HFFc6 (cell line): ENCODE measurements at places on chromosomes 1 and 21. TPM values are rescaled to one million over a fixed set of nuclear protein-coding genes. Genes with fewer than 3 reads are reported as not detected.

GRCh38 chr1:207672522-207673130, 27.7 kb downstream of the CR1L start:
- DNase-seq = peak; percentile 56

DNA sequence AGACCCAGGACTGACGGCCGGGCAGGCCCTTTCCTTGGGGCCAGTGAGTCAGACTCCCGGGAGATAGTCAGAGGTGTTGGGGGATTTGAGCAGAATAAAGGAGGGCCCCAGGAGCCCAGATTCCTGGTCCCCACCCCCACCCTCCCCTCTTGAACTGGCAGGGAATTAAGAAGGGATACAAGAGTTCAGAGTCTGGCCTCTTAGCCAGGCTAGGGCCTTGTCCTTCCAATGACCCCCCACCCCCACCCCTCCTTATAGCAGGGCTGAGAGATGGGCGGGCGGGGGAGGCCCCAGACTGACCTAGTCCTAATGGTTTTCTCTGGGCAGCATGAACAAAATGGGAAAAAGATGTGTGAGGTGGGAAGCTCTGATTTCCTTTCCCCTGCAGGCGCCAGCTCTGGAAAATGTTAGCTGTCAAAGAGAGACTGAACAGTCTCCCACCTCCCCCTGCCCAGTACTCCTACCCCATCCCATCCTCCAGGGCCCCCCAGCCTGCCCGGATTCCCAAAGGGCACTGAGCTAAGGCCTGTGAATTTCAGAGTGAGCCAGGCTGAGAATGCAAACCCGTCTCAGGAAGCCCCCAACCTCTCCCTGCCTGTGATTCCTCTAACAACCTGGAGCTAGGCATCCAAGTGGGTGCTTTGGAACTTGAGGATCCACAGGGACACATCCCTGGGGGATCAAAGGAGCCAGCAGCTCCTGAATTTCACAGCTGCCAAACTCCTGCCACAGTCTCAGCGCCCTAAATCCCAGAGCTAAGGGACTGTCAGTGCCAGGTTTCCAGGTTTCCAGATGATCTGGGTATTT, 5.8 kb upstream of the CRABP2 start:
- no peak for DNase-seq

GRCh38 chr1:66438501-66438900, 95.5 kb upstream of the SGIP1 start:
- no peak for DNase-seq

DNA sequence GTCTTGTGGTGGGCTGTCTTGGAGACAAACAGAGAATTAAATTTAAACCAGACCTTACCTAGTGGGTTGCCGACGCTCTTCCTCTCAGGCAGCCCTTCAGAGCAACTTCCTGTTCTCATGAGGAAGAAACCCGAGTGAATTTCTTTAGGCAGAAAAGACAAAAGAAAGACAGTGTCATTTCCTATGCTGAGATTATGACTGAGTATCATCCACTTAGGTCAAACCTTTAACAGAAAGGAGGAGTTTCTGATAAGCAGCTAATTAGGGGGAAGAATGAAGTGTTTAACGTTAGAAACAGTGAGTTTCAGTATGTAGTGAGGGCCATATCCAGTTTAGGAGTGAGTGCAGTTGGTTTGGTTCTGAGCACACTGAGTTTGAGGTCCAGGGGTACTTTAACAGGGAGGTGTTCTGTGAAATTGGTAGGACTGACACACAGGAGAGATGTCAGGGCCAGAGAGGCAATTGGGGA, 38.7 kb downstream of the FASLG start:
- no peak for DNase-seq

GRCh38 chr1:1628754-1629429, 3.1 kb upstream of the MMP23B start:
- DNase-seq = no peak

DNA sequence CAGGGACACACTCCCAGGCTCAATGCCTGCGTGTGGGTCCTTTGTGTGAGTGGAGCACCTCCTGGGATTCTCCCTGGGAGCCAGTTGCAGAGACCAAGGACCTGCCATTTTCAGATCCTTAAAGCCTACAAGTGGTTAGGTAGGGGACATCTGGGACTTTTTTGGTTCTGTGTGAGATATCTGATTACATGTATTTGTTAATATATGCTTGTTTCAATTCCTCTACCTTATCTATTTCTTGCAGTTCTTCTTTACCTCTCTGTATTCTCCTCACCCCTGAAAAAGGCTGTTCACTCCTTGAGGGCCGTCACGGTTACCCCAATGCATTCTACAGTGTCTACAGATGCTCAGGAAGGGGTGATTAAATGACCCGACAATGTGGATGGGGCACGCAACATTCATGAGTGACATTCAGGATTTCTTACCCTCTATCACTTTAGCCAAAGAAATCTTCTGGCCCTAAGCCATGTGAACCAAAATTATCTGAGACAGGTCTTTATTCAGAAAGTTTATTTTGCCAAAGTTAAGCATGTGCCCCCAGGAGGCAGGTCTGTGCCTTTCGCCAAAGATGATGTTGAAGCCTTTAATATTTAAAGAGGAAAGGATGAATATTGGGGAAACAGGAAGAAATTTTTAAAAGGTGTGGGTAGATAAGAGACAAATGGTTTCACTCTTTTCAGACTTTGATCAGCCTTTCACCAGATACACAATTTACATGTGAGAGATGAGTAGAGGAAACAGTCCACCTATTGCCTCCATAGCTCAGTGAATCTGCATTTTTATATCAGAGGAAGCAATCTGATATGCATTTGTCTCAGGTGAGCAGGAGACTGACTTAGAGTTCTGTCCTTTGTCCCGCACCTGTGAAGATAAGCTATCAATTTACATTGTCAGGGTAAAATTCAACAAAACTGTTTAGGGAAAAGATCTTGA, 44.6 kb upstream of the MPZL1 start:
- DNase-seq = no peak

- peak; percentile 19 for DNase-seq
These were observed 507.1 kb upstream of the ZRANB2 start for GRCh38 chr1:71587961-71588360.

DNA sequence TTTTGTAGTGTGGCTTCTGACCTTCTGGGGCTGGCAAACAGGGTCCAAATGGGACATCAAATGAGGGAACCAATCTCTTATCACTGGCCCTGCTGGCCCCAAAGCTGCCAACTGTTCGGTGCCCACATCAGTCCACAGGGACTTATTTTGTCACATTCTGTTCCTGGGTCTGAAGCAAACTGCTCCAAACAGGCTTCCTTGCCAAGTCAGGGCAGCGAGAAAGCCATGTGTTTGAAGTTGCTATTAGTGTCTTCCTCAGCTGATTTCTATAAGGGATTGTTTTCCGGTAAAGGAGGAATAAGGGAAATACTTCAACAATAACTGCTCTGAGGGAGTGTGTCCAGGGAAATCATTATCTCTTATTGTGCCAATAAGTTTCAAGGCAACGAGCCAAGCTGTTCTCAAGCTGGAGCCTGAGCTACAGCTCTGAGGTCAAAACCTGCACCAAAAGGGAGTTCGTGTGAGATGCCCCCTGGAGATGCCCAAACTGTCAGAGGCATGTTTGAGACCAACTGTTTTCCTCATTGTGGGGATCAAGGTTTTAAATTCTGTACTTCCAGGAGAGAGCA, 381.4 kb upstream of the PROX1 start:
- no peak for DNase-seq

DNA sequence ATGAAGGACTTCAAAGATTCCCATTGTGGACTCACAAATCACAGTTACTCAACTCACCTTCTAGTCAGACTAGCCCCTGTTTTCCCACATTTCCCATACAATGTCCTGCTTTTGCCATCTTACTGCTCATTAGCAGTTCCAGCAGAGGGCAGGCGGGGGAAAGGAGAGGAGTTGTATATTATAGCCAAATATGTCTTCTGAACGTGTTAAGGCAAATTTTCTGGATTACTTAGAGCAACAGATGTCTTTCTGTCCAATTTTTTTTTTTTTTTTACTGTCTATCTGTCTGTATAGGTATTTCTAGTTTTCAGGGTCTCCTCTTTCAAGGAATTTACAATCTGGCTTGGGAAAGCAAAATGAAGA, 29.9 kb upstream of the DDAH1 start:
- no peak for DNase-seq

GRCh38 chr21:35624901-35625300, 435.4 kb downstream of the SETD4 start:
- DNase-seq = no peak

DNA sequence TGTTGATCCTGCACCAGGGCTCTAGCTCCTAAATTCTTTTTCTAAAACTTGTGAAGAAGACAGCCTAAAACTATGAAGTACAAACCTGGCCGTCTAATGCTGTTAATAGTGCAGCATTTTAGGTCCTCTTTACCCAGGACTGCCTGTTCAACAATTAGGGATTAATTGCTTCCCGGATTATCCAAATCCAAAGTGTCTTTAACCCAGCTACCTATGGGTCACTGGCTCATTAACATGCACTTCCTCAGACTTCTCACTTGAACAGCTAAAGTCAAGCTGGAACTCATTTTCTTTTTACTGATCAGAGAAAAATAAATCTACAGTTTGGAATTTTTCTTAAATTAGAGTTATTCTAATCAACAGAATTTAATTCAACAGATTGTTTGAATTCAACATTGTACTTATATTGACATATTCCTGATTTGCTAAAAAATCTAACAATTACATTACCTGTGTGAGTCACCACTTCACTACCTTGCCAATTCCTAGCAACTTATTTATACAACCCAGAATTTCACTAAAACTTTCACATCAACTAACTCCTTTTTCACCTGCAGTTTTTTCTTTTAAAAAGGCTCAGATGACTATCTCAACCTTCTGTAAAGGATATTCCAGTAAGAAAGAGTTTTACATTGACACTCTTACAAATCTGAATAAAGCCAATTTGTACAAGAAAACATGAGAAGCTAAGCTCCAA, 3.3 kb downstream of the HNRNPU start:
- no peak for DNase-seq

DNA sequence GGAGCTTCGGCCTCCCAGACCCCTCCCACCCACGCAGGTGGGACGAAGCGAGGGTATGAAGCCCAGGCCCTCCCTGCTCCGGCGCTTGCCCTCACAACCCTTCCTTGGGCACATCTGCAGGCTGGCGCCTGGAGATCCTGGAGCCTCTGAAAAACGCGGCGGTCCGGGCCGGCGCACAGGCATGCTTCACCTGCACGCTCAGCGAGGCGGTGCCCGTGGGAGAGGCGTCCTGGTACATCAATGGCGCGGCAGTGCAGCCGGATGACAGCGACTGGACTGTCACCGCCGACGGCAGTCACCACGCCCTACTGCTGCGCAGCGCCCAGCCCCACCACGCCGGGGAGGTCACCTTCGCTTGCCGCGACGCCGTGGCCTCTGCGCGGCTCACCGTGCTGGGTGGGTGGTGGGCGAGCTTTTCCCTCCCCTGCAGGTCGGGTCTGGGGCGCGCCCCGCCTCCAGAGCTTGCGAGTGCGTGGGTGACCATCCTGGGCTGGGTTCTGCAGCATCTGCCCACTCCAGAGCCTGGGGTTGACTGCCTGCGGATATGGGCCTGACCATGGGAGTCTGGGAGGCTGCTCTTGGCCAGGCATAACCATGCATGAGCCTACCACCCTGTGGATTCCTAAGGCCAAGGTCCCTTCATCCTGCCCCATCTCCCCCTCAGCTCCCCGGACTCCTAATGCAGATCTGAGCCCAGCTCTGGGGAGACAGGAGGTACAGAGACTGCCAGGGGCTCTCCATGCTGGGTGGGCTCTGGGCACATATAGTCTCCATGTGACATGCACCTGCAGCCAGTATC, 89.8 kb downstream of the TRIM11 start:
- DNase-seq = no peak

DNA sequence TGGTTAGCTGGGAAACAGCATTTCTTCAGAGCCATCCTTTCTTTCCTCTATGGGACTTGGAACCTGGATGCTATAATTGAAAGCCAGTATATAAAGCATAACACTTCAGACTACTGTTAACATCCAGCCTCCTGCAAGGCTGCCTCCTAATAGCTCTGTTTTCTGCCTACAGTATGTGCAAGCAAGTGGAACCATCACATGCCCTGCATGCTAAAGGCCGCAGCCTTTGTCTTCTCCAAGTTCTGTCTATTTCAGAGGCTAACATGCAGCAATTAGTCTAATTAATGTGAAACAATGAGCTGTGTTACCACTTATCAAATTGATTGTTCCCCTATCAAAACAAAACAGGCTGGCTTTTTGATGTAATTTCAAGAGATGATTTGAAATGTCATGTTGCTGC, 82.7 kb upstream of the ESRRG start:
- no peak for DNase-seq

DNA sequence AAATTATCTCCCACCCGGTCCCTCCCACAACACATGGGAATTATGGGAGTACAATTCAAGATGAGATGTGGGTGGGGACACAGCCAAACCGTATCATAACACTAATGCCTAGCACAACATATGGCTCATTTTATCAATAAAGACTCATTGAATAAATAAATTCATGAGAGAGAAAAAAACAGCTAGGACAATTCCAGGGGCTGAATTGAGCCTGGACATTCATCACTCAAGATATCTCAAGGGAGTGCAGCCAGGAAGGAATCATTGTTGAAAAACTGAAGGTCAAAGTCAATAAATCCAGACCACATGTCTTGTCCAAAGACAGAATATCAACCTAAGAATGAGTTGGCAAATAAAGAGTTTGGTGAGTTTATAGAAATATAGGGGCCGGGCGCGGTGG, 644.1 kb downstream of the PLPP3 start:
- no peak for DNase-seq

DNA sequence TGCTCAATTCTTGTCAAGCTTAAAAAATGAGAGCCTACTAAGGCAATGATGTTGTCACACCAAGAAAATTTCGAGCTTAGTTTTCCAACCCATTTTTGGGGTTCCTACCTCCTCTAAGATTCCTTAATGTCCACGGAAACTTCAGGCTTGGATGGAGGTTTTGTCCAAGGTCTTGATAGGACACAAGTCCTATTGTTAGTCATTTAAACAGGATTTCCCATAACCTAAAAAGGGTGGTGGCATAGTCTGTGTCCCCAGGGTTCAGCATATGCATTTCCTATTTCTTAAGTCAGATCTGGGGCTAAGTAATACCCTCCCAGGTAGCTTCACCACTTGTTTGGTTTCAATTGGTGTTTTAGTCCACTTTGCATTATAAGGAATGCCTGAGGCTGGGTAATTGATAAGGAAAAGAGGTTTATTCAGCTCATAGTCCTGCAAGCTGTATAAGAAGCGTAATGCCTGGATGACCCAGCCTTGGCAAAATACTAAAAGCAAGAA, 10.9 kb upstream of the PADI2 start:
- no peak for DNase-seq

- DNase-seq = peak; percentile 24
These were observed 70.7 kb upstream of the CAMK1G start for GRCh38 chr1:209512821-209513220.

DNA sequence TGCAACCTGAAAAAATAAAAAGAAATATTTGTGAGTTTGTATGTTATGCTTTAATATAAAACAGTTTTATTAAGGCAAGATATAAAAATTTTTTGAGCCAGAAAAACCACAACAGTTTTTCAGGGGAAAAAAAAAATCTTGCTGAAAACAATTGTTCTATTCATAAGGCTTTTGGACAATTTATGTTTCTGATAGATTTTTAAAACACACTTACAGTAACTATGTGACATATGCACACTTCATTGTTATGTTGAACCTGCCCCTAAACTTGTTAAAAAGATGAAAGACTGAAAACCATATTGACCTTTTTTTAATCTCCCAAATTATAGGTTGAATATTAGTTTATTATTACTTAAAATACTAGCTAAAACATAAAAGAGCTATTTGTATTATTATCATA, 279.9 kb upstream of the C1orf105 start:
- DNase-seq = no peak

The LCE1C gene
- total RNA-seq = not detected in 3 replicates

The GPA33 gene
- total RNA-seq = not detected in 3 replicates

The DDAH1 gene
- 236 to 320 TPM (median 252 TPM) in 3 replicates for total RNA-seq

The TTC3 gene
- 131 to 173 TPM (median 142 TPM) in 3 replicates for total RNA-seq

The SLC35A3 gene
- total RNA-seq = 16.4 and 25.5 TPM in 2 replicates

The TSPEAR gene
- not detected in 3 replicates for total RNA-seq

The FAM151A gene
- not detected in 2 replicates for total RNA-seq
